ENCODE measurements at places on chromosomes 6 and 20. TPM values are rescaled to one million over a fixed set of nuclear protein-coding genes. Genes with fewer than 3 reads are reported as not detected.

The TRIM31 gene
- not detected for total RNA-seq

The EFCAB8 gene
- total RNA-seq, result not detected

The HLA-DQA2 gene
- 4.7 TPM for total RNA-seq

The COX7A2 gene
- total RNA-seq, result 110 TPM

The TMC2 gene
- total RNA-seq, result not detected

The PRRT1 gene
- 0.44 TPM for total RNA-seq

The RFX6 gene
- total RNA-seq, result not detected

The NKAIN4 gene
- total RNA-seq, result not detected

The SLC17A2 gene
- total RNA-seq, result not detected

The CNBD2 gene
- 19.7 TPM for total RNA-seq

The ADGRF4 gene
- total RNA-seq, result 38.9 TPM

The CALHM4 gene
- 1.8 TPM for total RNA-seq

The SYCP2 gene
- total RNA-seq, result 4.7 TPM

The IPCEF1 gene
- total RNA-seq, result 9.0 TPM

The CCR6 gene
- 0.98 TPM for total RNA-seq

The TSBP1 gene
- total RNA-seq, result not detected

The OPN5 gene
- total RNA-seq, result not detected

The TRIM40 gene
- total RNA-seq, result not detected

The KCNQ2 gene
- total RNA-seq, result 0.76 TPM

The ANKRD66 gene
- total RNA-seq, result not detected

The WFDC11 gene
- total RNA-seq, result not detected

The NT5E gene
- total RNA-seq, result 8.7 TPM

The OOEP gene
- total RNA-seq, result not detected

The MUC21 gene
- total RNA-seq, result not detected

The FKBP5 gene
- total RNA-seq, result 240 TPM

The SLC22A2 gene
- total RNA-seq, result not detected

The BHLHE23 gene
- total RNA-seq, result not detected

The RSPO3 gene
- total RNA-seq, result 1.4 TPM

The CDK5RAP1 gene
- total RNA-seq, result 23.1 TPM

The BEND6 gene
- total RNA-seq, result not detected

The PTCRA gene
- not detected for total RNA-seq

The SLC17A9 gene
- total RNA-seq, result 2.1 TPM

The KCNK5 gene
- 24.1 TPM for total RNA-seq

The TSPO2 gene
- not detected for total RNA-seq

The RCAN2 gene
- 6.7 TPM for total RNA-seq

The CLPSL2 gene
- total RNA-seq, result not detected

The MTFR2 gene
- 2.4 TPM for total RNA-seq

The FAM209B gene
- total RNA-seq, result 2.5 TPM

The CFAP61 gene
- 0.80 TPM for total RNA-seq

The PRELID3B gene
- total RNA-seq, result 39.8 TPM

All from suprapubic skin (tissue), 4 donors.